ENCODE measurements at places on chromosomes 1 and 21.

DNA sequence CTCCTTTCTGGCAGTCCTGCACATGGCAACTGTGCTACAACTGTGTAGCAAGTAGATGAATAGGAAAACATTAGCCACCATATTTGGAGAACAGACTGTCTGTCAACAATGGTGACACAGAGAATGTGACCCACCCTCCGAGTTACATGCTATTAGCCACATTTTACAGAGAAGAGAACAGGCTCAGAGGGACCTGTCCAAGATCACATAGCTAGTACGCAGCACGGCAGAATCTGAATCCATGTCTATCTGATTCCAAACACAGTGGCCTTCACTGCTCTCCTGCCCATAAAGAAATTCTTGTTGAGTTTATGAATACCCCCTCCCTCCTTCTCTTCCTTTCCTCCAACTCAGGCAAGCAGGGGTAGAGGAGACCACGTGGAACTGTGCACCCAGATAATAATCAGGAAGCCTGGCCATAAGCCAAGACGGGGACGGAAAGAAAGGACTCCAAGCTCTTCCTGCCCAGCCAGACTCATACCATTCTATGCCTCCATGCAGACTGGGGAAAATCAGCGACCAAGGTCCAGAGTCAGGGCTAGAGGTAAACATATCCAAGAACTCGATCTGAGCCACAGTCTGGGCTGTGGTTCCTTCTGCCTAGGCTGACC is 78.8 kb downstream of the TRABD2B start:
- DNase-seq: no peak

GRCh38 chr1:7077136-7077535 is 291.9 kb downstream of the CAMTA1 start:
- DNase-seq: no peak

- DNase-seq: no peak
These were observed 22.2 kb downstream of the UBE2T start for GRCh38 chr1:202319381-202320080.

GRCh38 chr1:155199792-155200191 is 7.9 kb downstream of the THBS3 start:
- no peak for DNase-seq

GRCh38 chr1:3405974-3406867 is 48.2 kb upstream of the ARHGEF16 start:
- no peak for DNase-seq

- no peak for DNase-seq
These were observed 149.8 kb upstream of the ZNHIT6 start for GRCh38 chr1:85857991-85858390.
